NCI-H187 treated with DMSO at 0.1 percent for 48 hours (cell line): ENCODE measurements at places on chromosomes 3 and 15.

- no peak for DNase-seq
These were observed 37.8 kb upstream of the HCLS1 start for GRCh38 chr3:121698476-121698875.

DNA sequence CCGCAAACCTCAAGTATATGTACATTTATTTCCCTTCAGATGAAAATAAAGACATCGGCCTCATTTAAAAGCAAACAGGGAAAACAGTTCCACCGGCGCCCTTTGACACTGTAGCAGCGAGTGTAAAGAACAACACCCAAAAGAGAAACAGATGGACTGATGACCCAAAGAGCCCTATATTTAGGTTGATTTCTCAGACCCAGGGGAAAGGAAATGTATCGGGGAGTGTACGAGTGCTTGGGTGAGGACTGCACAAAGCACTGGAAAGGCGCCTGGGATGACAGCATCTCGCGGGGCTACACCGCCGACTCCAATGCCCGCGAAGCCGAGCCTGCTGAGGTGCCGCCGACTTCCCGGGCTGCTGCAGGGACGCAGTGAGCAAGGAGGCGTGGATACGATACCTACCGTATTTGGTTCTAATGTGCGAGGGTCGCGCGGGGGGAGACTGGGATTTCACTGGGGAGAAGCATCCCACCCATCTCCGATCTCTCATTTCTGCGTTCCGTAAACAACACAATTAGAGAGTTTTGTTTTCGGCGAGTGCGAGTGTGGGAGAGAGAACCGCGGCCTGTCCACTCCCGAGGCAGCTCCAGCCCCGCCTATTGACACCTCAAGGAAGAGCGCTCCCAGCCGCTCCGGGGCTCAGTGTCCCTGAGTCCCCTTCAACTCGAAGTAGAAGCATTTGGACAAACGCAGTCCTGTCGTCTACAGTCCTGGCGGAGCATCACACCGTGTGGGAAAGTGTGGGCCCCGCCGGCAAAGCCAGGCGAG is 2.0 kb downstream of the MECOM start:
- DNase-seq: no peak

- DNase-seq: no peak
These were observed 167.4 kb upstream of the LPP start for GRCh38 chr3:187986514-187986934.

DNA sequence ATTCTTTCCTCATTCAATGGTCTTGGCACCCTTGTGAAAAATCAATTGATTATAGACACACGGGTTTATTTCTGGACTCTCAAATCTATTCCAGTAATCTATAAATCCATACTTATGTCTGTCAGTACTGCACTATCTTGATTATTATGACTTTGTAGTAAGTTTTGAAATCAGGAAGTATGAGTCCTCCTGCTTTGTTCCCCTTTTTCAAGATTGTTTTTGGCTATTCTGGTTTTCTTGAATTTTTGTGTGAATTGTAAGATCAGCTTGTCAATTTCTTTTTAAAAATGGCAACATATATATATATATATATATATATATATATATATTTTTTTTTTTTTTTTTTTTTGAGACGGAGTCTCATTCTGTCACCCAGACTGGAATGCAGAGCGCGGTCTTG is 32.3 kb upstream of the CFAP20DC start:
- no peak for DNase-seq

GRCh38 chr15:84659904-84660781 is 2.1 kb upstream of the NMB start:
- no peak for DNase-seq

DNA sequence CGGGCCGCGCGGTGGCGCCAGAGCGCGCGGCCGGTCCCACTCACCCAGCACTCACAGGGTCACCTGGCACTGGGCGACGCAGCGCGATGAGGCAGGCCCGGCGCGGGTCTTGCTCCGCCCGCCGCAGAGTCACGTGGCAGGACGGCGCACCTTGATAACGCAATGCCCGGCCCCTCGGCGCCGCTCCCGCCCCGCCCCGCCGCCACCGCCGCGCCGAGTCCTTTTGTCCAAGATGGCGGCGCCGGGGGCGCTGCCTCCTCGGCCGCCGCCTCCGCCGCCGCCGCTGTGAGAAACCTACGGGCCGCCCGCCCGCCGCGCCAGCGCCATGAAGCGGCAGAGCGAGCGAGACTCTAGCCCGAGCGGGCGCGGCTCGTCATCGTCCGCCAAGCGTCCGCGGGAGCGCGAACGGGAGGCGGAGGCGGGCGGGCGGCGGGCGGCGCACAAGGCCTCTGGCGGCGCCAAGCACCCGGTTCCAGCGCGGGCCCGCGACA is at the start of gene RBM15B:
Gene RBM15B, plus strand, starts transcription at position 211 of the 491 bp plus-strand sequence. Its CDS starts 115 bp downstream, at position 326.
- DNase-seq: peak; percentile 10

GRCh38 chr3:132079147-132079546 is 44.3 kb upstream of the CPNE4 start:
- no peak for DNase-seq

- DNase-seq: no peak
These were observed 13.3 kb upstream of the PXYLP1 start for GRCh38 chr3:141218162-141218835.

GRCh38 chr3:45793482-45794176 is 2.7 kb downstream of the SLC6A20 start:
- no peak for DNase-seq

GRCh38 chr3:143121241-143122088 is 1.9 kb downstream of the CHST2 start:
- DNase-seq: no peak

GRCh38 chr3:155325263-155325835 is 31.9 kb upstream of the STRIT1 start:
- no peak for DNase-seq
